ENCODE measurements at places on chromosomes 11 and 22.

DNA sequence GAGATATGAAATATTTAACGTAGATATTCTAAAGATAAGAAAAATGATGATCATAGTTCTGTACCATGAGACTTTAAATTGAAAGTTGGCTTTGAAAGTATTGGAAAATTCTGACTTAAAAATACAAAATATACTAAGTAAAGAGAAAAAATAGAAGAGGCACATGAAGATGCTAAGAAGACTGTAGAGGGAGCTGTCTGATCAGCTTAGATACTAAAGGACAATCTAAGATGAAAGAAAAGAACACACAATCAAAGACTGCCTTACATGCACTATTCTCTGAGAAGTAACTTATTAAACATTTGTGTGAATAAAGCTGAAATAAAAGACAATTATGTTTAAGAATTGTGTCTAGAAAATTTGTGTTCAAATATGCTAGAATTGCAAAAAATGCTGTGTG is 55.1 kb downstream of the RBMXL2 start:
- DNase-seq = no peak

DNA sequence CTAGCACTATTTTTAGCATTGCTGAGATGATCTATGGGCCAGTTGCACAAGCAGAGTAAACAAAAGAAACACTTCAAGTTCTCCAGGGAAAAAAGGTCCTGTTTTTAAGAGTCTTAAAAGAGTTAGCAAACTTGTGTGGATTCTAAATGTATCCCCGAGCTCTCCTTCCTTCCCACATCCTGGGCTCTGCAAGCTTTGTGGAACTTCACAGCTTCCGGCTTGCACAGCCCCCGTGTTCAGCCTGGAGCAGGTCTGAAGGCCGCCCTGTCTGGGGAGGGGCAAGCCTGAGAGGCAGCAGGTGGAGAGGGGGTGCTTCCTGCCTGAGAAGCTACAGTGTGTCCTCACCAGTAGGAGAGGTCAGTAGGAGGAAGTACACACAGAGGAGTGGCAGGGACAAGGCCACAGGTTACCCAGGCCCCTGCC is 35.1 kb upstream of the SUSD2 start:
- DNase-seq = no peak

DNA sequence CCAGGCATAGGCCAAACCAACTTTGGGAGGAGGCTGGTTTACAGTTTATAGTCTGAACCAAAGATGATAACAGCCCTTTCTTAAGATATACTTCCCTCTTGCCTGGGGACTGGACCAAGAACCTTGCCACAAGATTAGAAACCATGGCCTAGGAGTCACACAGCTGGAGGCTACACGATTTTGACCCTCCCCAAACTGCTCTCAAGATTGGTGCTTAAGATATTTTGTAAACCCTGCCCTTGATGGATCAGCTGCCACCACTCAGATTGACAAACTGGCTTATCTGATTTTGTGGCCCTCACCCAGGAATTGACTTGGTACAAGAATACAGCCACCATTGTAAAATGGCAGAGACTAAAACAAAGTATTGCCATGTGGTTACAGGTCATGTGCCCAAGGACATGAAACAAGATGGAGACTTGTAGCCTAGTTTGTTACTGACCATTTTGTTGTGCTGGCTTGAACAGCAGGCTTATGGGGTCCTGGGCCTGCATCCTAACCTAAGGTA is 17.4 kb upstream of the EI24 start:
- DNase-seq = no peak

DNA sequence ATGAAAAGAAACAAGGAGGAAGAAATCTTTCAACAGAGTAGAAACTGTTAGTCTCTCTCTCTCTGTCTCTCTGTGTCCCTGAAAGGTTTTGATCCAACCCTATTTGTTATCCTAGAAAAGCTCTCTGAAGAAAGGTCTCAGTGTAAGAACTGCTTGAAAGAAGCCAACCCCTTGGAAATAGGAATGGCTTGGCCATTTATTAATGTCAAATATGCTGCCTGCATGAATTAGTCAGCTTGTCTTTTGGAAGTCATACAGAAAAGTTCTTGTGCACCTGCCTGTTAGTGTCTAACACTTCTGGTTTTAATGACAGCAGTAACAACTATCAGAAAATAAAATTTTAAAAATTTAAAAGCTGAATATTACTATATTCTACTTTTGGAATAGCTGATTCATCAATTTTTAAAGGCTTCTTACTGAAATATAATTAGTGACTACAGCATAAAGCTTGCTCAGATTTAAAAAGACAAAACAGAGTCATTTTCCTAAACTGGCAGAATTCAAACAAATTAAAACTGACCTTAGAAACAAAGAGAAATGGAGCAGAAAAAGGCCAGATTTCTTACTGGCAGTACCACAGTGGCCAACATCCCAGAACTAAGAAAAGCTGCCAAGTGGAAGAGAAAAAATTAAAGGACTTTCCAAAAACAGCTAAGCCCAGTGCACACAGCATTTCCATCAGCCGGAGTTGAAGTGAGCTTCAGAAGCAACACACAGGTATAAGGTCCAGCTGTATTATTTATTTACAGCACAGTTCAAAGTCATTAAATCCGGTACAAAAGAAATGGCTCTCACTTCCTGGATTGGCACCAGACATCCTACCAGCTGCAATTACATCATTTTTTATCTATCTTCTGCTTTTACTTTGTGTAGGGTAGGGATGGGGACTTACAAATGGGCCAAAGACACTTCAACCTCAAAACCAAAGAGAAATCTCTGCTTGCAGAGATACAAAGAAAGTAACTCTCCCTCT is 76.3 kb downstream of the PRCP start:
- DNase-seq = no peak

- DNase-seq = no peak
Measured at GRCh38 chr22:21936151-21936775, 16.4 kb downstream of the PPM1F start.

GRCh38 chr22:46965555-46966494 is 203.4 kb downstream of the TBC1D22A start:
- DNase-seq = no peak

DNA sequence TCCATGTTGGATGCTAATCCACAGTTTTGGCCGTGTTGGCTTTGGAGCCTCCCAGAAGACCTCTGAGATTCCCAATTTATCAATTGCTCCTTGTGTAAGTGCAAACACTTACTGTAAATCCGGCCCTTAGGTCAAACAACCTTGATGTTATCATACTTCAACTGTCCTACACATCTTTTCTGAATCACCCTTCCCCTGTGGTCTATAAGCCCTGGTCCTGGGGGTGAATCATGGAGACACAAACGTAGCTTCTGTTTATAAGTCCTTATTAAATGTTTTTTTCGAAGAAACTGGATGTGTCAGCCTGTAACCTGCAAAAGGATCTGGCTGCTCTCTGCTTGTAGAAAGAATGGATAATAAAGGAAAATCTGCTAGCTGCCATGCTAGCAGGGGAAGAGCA is 1.7 kb upstream of the IL10RA start:
- no peak for DNase-seq

Data from NCI-H187 (cell line).